Memory B cell (primary cell): ENCODE measurements at places on chromosomes 6 and 20.

DNA sequence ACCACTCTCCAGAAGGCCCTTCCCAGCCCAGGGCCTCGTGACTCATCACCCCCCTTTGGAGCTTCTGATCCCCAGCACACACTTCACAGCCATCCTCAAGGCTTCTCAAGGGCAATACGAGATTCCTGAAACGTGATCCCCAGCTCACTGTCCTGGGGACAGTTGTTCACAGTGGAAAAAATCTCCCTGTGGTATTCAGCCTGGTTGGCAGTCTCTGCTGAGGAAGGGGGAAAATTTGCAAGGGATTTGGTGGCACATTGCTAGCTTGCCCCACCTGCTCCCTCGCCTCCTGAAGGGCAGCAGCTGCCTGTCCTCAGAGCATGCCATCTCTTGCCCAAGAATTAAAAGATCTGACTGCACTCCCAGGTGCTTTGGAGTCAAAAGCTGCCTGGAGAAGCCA, 20.7 kb upstream of the PKHD1 start:
- DNase-seq, result no peak

DNA sequence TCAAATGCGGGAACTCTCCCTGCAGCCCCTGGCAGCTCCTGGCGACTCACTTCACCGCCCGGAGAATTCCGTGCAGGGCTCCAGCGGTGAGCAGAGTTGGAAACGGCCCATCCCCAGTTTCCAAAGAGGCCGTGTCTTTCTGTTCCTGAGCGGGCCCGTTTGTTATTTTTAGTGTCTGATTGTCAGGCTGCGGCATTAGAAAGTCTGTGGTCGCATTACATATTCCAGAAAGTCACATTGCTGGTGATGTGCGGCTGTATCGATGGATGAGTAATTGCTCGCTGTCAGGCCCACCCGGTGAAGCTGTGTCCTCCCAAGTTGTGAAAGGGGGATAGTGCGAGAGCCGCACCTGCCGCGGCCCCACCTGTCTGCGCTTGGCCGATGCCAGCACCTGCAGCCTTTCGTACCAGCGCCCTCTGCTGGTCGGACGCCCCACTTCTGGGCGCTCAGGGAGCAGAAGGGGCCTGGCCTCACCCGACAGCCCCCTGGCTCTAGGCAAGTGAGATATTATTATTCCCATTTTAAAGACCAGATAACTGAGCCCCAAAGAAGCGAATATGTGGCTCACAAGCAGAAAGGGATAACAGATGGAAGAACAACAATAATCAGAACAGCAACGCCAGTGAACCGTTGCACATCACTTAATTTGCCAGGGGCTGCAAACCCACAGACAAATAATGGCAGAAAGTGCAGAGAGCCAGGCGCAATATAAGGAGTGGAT, 244.9 kb downstream of the TSHZ2 start:
- peak; percentile 81 for DNase-seq

- no peak for DNase-seq
Measured at GRCh38 chr6:54802775-54803634, 43.6 kb upstream of the FAM83B start.

GRCh38 chr20:52675375-52675774, 296.8 kb upstream of the TSHZ2 start:
- DNase-seq, result no peak

- DNase-seq, result no peak
Measured at GRCh38 chr20:60632391-60633262, 619.4 kb upstream of the CDH4 start.
